ENCODE measurements at places on chromosomes 1 and 21.

DNA sequence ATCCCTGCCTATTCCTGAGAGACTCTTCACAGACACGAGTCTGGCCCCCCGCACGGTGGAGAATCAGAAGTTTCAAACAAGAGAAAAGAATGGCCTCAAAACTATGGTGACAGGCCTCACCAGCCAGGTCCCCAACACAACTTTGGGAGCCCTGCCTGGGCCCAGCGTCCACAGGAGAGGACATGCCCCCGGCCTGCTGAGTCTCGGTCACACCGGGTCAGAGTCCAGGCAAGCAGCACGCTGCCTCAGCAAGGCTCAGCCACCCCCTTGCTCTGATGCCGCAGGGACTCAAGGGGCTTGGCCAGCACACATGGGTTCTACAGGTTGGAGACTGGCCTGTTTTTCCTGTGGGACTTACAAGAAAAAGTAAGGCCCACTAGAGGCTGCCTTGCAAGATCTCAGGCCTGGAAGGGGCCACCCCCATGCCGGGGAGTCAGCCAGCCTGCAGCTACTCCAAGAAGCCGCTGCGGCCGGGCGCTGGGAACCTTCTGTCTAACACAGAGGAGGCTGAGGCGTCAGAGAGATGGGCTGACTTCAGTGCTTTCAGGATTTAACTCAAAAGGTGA lies 116.8 kb downstream of the NPHP4 start:
- no peak for DNase-seq

DNA sequence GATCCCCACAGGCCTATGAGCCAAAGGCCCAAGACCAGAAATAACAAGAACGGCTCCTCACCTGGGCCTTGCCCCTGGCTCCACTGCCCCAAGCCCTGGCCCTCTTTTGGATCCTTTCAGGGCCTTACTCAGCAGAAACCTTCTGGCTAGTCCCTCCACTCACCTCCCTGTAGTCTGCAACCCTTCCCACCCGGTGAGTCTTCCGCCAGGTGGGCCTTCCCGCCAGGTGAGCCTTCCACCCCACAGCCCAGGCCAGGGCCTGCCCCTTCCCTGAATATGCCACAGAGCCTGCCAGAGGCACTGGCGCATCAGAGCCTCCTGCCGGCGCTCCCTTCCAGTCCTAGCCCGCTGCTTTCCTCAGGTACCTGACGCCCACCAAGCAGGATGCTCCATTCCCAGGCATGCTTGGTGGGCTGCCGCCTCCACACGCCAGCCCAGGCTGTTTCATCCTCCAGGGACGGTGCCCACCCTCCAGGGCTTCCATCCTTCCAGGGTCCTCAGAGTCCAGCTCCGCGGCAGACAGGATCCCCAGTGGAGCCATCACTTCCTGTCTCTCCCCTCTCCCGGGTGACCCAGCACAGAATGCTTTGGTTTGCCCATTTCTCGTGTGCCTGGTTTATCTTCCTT lies 20.9 kb downstream of the LHX4 start:
- DNase-seq = no peak

DNA sequence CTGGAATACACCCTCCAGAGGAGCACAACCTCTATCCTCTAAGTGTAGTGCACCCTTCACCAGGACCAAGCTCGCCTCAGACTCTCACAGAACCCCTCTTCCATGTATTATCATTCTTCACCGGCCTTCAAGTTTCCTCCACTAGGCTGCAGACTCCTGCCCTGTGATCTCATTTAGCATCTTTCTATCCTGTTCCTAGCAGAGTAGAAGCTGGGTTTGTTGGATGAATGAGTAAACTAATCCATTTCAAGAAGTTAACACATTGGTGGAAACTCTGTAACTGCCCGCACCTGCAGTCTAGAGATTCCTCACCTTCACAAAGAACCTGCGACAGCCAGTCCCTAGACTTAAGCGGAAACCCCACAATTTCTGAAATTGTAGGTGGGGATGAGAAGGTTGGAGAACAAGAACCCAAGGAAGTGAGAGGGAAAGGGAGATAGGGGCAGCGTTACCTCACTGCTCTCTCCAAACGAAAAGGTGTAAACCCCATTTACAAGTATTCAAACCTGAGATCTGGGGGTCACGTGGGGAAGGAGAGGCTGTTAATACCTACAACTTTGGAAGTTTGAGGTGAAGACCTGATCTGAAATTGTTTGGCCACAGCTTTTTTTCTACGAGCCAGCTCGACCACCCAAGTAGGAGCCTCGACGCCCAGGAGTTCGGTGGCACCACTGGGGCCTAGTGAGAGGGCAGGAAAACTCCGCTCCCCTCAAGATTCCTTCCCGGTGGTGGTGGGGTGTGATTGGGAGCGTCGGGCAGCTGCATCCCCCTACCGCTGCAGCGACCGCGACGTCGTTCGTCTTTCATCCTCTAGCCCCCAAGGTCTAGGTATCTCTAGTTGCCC lies 1.2 kb downstream of the PTPN14 start:
- no peak for DNase-seq

GRCh38 chr1:37020653-37021277 lies 13.6 kb downstream of the GRIK3 start:
- DNase-seq = no peak

DNA sequence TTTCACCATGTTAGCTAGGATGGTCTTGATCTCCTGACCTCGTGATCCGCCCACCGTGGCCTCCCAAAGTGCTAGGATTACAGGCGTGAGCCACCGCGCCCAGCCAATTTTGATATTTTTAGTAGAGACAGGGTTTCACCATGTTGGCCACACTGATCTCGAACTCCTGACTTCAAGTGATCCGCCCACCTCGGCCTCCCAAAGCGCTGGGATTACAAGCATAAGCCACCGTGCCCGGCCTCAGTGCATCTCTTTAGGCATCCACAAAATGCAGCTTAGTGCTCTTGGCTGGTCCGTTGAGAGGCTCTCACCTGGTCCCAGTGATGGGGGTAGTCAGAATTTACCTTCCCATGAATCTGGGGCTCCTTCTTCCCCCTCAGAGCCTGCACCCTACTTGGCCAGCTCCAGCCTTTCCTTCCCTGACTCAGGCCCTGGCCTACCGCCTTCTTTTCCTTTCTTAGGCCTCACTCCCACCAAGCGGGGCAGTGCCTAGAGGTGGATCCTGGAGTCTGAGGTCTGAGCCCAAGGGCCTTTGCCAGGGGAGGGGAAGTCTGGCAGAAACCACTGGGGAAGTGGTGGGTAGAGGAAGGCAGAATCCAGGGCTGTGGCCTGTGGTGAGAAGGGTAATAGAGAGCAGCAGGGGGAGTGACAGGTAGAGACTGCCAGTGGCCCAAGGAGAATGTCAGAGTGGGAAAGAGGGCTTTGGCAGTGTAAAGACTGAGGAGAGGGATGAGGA lies 3.7 kb downstream of the LENEP start:
- no peak for DNase-seq

- no peak for DNase-seq
Measured at GRCh38 chr1:36542024-36542961, 59.6 kb upstream of the CSF3R start.
